CD8-positive, alpha-beta memory T cell (primary cell): ENCODE measurements at places on chromosomes 6 and 20. TPM values are rescaled to one million over a fixed set of nuclear protein-coding genes. Genes with fewer than 3 reads are reported as not detected.

- no peak for DNase-seq
Measured at GRCh38 chr6:17442196-17442595, 48.8 kb downstream of the CAP2 start.

- DNase-seq, result no peak
Measured at GRCh38 chr20:44120676-44121425, 66.1 kb downstream of the JPH2 start.

GRCh38 chr20:44437497-44437896 lies 38.2 kb upstream of the TTPAL start:
- no peak for DNase-seq

GRCh38 chr6:88983532-88983931 lies 20.1 kb upstream of the RNGTT start:
- DNase-seq, result no peak

GRCh38 chr6:148868901-148869300 lies 122.1 kb downstream of the UST start:
- no peak for DNase-seq

MOCS1 gene
- total RNA-seq, result 0.78 TPM

DNA sequence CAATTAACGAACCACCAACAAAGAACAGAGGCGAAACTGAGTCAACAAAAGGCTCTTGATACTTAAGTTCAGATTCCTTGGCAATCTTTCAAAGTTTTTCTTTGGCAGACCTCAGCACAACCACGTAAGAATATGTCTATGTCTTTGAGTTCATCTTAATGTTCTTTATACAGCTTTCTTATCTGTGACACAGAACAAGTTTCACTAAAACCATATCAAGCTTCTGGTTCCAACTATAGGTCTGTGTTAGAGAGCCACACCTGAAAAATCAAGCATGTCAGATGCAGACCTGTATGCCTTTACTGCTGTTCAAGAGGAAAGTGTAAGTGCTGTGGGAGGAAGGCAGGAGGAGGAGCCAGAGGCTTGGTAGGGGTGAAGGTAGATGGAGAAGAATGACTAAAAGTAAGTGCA lies 271.3 kb downstream of the KHDC1L start:
- DNase-seq, result no peak
